Hematopoietic multipotent progenitor cell treated with erythropoietin and hydrocortisone succinate and interleukin-3 and kit ligand, for 4 days (in vitro differentiated cells): ENCODE measurements at places on chromosomes 5 and 9.

GRCh38 chr9:108628316-108628715 is 227.5 kb downstream of the ACTL7B start:
- no peak for DNase-seq

DNA sequence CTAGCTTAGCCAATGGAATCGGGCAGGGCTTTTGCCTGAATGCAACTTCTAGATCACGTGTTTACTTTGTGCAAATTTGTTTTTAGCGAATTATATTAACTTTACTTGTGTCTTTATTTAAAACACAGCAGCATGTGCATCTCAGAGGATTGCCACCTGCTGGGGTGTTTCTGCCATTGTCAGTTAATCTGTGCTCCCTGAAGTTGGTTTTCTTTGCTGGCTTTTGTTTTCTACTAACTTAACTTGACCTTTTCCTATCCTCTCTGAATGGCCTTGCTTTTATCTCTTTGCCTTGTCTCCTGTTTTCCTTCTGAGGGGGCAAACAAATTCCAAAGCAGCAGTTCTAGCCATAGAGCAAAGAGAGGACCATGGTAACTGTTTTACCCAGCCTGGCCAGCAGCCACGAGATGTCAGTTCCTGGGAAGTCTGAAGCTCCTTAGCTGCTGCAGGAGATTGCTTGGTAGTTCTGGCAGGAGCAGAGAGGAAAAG is 67.6 kb downstream of the ARHGEF28 start:
- peak; percentile 55 for DNase-seq

- no peak for DNase-seq
Measured at GRCh38 chr5:60473654-60474053, 226.3 kb downstream of the DEPDC1B start.

DNA sequence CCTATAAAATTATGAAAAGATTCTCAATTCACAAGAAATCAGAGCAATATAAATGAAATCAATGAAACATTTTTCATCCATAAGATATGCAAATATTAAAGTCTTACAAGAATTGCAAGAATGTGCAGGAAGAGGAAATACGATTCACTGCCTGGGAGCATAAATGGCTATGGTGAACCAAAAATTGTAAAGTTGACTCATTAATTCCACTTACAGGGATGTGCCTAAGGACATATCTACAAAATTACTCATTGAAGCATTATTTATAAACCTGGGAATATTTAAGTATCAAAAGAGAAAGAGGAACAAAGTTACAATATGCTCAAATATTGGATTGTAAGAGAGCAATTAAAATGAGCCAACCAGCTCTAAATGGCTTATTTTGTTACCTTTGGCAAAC is 6.9 kb upstream of the NIPSNAP3A start:
- no peak for DNase-seq
